Fibroblast of skin of left quadriceps (primary cell): ENCODE measurements at places on chromosomes 1 and 21.

GRCh38 chr1:160261556-160261892 is 825 bp downstream of the DCAF8 start:
- no peak for DNase-seq

DNA sequence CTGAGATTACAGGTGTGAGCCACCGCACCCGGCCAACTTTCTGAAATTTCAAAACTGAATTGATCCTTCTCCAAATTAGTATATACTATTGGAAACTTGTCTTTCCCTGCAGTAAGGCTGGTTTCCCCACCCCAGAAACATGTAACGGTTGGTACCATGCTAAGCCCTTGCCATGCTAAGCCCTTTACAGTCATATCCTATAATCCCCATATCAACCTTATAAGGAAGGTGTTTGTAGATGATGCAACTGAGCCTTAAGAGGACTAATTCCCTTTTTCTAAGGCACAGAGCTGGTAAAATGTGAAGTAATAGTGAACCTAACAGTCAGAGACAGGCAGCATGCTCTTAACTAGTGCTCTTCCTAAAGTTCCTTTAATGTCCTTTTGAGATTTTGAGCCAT is 413.7 kb downstream of the DISC1 start:
- no peak for DNase-seq

- no peak for DNase-seq
Observed at GRCh38 chr1:56525489-56526041, 53.8 kb downstream of the PLPP3 start.

GRCh38 chr1:152186556-152187285 is 27.7 kb upstream of the RPTN start:
- no peak for DNase-seq

DNA sequence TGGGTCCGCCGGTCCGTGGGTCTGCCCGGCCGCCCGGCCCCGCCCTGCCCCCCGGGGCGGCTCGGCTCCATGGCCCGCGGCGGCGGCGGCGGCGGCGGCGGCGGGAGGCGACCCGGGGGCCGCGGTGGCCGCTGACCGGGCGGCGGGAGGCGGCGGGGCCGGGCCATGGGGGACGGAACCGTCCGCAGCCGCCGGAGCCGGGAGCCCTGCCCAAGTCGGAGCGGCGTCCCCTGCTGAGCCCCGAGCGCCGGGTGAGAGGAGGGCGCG is 184 bp downstream of the B4GALT2 start:
- no peak for DNase-seq
